ENCODE measurements at places on chromosomes 3 and 15.

DNA sequence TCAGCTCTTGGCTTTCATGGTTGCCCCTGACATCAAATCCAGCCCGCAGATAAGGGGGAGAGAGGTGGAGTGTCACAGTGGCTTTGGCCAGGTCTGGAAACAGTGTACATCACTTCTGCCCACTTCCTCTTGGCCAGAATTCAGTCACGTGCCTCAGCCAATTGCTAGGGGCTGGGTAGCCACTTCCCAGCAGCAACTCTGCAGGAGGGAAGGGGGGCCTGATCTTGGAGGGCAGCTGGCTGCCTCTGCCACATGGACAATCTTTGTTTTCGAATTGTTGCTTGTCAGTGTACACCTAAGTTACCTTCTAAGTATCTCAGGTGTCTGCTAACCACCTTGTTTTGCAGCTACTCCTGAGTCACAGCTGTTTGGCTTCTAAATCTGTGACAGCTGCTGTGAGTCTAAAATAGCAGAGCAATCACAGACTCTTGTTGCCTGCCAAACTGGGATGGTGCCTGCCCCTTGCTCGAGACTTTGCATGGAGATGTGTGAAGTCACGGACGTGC is 41.0 kb upstream of the LIMD1 start:
- DNase-seq, result no peak

- no peak for DNase-seq
Observed at GRCh38 chr3:56536735-56537134, 20.2 kb upstream of the CCDC66 start.

- DNase-seq, result no peak
Observed at GRCh38 chr3:132679911-132680310, 19.8 kb downstream of the UBA5 start.

DNA sequence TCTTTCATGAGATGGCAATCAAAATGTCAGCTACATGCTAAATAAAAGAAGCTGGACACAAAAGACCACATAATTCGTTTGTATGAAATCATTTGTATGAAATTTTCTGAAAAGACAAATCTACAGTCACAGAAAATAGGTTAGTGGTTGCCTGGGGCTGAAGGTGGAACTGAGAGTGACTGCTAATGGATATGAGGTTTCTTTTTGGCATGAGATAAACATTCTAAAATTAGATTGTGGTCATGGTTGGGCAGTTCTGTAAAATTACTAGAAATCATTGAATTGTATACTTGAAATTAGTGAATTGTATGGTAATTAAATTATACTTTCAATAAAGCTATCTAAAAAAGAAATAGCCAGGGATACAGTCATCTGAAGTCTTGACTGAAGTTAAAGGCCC is 2.7 kb upstream of the DMXL2 start:
- DNase-seq, result no peak

DNA sequence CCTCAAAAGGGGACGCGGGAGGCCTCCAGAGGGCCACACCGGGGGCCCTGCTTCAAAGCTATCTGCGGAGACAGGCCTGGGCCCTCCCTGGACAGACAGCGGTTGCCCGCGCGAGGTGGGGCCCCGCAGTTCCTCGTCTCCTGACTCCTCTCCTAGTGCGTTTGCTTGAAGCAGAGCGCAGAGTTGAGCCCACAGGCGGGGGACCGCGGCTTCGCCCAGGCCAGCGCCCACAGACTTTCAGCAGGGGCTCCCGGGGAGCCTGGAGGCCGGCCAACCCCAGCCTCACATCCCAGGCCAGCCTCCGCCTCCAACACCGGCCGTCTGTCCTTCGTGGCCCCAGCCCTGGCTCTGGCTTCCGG is 540 bp upstream of the ADAMTS7 start:
- DNase-seq, result no peak

DNA sequence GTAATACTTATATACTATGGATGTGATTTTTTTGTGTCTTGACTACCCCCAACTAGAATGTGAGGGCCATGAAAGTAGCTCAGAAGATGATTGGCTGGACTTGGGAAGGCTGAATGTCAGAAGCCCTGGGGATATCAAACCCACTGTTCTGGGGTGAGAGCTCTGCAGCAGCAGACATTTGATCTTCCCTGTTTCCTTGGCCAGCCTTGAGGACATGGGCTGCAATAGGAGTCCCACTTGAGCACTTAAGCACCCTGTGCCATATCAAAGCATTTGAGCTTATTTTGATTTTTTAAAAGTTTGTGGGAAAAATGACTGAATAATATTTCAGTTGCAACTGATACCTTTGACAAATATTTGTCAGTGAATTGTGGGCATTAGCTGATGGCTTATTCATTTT is 21.7 kb downstream of the GTF2E1 start:
- DNase-seq, result no peak

Measured in activated gamma-delta T cell (primary cell).